OCI-M1 (cell line): ENCODE measurements at places on chromosomes 3 and 15.

DNA sequence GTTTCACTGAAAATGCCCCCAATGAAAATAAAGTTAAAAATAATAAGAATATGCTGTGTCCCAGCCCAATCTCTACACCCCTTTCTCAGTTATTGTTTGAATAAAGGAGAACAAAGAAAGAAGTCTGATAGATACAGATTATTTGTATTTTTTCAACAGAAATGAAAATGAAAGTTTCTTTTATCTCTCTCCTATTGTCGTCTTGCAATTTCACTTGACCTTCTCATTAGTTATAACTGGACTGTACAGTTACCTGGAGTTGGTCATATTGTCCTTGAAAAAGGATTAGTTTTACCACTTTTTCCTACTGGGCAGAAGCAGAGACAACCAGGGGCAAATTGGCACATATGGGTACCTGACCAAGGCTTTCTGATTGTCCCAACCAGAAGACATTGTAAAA is 440.0 kb downstream of the PDCD6IP start:
- DNase-seq, result peak; percentile 4

- peak; percentile 84 for DNase-seq
Observed at GRCh38 chr3:105139881-105140560, 226.7 kb upstream of the ALCAM start.

DNA sequence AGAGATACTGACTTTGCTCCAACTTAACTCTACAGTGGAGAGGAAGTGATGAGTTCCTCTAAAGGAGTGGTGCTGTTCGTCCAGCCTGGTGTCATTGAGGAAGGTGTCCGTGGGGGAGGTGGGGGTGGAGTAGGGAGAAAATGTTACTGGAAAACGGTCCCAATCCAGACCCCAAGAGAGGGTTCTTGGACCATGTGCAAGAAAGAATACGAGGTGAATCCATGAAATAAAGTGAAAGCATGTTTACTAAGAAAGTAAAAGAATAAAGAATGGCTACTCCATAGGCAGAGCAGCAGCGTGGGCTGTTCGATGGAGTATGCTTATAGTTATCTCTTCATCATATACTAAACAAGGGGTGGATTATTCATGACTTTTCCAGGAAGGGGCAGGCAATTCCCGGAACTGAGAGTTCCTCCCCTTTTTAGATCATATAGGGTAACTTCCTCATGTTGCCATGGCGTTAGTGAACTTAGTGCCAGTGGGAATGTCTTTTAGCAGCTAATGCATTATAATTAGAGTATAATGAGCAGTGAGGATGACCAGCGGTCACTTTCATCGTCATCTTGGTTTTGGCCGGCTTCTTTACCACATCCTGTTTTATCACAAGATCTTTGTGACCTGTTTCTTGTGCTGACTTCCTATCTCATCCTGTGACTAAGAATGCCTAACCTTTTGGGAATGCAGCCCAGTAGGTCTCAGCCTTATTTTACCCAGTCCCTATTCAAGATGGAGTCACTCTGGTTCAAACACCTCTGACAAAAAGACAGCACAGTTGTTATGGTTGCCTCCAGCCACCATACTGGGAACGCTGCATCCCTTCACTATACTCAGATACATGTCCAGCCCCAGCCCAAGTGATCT is 38.6 kb downstream of the CLEC3B start:
- DNase-seq, result peak; percentile 98

DNA sequence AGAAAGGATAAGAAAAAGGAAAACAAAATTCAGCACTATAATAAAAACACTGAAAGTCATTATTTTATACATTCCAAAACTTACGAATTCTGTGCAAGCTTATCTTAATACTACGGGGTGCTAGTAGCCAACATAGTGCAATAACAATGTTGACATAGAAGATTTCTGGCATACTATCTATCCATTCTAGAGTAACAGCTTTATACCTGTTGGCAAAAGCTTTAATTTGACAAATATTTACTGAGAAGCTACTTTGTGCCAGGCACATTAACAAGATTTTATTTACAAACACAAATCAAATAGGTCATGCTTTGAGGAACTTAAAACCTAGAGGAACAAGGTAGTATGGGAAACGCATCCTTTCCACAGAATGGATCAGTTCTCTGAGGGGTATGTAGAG is 1.1 kb downstream of the ACKR4 start:
- no peak for DNase-seq

- DNase-seq, result no peak
Observed at GRCh38 chr3:18114894-18115293, 310.2 kb downstream of the SATB1 start.

DNA sequence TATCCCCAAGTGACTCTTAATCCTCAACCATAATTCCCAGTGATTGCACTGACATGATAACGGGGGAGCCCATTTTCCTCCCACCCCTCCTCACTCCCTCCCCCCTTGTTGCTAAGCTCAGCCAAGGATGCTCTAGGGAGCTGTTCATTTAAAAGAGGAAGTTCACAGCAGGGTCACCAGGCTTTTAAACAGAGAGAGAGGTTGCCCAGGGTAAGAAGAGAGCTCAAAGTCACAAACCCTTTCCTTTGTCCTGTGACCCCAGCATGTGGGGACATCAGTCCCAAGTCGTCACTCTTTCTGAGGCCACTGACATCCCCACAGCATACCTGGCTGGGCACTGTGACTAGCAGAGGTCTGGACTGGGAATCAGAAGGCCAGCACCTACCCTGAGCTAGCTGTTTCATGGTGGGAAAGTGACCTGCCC is 144.1 kb downstream of the RORA start:
- peak; percentile 50 for DNase-seq

- no peak for DNase-seq
Observed at GRCh38 chr3:102226463-102226862, 208.4 kb upstream of the ZPLD1 start.

- DNase-seq, result no peak
Observed at GRCh38 chr3:134641671-134642300, 9.0 kb downstream of the KY start.
